NCI-H524 treated with DMSO at 0.1 percent for 48 hours (cell line): ENCODE measurements at places on chromosomes 7 and 10.

DNA sequence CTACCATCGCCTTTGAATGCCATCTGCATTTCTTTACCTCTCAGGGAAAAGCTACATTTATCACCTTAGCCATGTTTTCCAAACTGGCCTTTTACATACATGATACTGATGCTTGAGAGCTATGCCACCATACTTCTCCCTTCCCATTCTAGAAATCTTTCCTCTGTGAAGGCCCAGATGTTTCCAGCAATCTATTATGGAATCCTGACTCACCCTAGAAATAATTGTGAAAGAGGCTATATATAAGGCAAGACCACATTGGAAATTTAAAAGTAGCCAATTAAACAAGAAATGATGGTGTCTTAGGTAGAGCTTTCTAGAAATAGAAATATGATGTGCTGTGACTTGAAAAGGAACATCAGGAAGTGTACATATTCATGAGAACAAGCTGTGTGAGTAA lies 389.7 kb downstream of the INHBA start:
- no peak for DNase-seq

- no peak for DNase-seq
Measured at GRCh38 chr7:1235501-1236131, 2.9 kb downstream of the UNCX start.

GRCh38 chr10:23345861-23346260 lies 1.3 kb upstream of the C10orf67 start:
- no peak for DNase-seq

DNA sequence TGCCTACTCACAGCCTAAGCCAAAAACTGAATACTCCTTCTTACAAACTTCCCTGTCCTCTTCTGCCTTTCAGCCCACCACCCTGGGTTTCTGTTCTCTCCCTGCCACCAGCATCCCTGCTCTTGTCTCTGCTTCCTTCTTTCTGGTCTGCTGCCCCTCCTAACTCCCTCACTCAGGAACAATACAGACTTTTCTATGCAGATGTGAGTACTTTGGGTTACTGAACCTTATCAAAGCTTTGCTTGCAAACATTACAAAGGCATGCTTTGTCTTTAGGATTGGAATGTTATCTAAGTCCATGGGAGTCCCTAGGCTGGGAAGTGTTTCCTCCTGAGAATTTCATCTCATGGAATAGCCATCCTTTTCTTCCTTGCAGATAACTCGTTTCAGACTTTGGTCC lies 28.9 kb downstream of the CNNM1 start:
- no peak for DNase-seq

- DNase-seq = no peak
Measured at GRCh38 chr10:78663721-78664120, 405.0 kb upstream of the ZMIZ1 start.

- DNase-seq = no peak
Measured at GRCh38 chr7:90604383-90604782, 8.3 kb downstream of the CDK14 start.

DNA sequence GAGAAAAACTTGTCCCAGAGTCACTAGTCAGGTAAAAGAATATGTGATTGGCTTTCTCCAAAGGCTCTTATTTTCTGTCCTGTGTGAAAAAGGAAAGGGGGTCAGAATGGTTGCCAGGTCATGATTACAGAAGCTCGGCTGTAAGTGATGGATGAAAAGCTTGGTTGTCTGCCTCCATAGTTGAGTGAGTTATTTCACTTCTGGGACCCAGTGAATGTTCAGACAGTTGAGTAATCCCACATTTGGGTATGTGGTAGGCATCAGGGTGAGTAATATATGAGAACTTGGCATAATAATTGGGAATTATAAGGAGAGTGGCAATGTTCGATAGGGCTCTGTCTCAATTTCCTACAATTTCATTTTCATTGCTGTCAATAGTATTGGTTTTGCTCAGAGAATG lies 72.5 kb downstream of the BBS9 start:
- no peak for DNase-seq

DNA sequence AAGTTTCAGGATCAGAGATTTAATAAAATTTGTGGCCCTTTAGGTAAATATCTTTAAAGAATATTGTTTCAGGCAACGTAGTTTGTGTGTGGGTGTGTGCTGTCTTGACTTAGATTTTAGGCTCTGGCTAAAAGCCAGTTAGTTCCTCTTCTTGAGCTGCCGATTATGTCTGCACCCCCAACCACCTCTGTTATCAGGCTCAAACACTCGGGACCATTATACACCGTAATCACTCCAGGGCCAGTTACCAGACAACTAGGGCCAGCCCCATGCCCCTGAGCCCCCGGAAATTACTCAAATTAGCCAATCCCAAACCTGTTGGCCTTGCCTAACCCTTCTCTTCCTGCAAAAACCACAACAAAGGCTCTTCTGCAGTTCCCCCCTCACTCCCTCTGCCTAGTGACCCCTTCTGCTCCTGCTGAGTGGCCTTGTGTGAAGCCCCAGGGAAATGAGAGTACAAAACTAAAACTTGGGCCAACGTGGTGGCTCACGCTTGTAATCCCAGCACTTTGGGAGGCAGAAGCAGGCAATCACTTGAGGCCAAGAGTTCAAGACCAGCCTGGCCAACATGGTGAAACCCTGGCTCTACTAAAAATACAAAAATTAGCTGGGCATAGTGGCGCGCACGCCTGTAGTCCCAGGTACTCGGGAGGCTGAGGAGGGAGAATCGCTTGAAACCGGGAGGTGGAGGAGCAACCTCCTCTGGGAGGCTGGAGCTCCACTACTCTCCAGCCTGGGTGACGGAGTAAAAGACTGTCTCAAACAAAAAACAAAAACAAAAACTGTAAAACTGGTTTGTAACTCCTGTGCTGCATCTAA lies 9.2 kb upstream of the HNRNPF start:
- no peak for DNase-seq
